ENCODE measurements at places on chromosomes 5 and 9.

GRCh38 chr5:38615981-38616451 is 59.6 kb upstream of the LIFR start:
- no peak for DNase-seq

DNA sequence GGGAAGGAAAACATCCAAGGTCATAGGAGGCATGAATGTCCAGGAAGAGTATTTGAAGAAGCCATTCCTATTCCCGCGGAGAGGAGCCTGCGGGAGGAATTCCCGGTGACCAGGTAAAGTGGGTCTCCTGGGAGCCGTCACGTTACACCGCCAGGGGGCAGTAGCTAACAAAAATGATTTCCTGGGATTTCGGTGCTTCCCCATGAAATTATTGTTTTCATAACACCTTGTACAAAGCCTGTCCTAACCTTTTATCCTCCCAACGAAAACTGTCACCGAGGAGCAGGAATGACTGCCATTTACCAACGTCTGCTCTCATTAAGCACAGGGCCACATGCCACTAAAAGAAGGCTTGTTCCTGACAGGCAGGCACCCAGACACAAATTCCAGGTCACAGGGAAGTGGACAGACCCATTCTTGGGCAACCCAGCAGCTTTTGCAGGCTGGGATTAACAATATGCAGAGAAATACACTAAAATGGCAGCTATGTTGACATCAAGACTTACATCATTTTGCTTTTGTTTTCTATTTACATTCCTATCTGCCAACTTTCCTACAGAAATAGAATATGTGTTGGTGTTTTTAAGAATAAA is 41.2 kb upstream of the CTSL start:
- peak; percentile 45 for DNase-seq

DNA sequence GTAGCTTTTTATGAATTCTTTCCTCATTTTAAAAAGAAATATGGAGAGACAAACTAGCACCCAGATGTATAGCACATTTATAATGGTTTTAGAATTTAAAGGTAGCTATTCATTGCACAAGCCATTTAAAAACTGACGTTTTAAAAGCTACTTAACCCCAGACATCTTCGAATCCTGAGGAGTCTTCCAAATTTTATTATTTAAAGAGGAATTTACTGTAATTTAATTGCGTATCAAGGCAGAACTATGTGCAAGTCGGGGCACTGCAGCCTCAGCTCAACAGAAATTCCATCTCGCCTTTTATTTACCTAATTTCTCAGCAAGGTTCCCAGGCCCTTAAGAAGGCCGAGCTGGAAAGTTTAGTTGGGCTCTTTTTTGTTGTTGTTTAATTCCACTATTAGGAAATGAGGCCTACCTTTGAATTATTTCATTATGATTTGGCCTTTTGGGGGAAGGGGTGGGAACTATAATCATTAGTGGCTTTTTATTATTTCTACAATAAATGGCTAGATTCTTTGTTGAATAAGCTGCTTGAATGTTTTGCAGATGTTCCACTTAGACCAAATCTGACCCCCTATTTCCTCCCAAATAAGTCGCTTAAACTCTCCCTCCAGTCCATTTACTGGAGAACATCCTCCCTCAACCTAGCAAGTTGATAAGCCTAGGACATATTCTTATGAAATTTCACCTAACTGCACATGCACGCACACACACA is 20.2 kb downstream of the NR2F1 start:
- DNase-seq = no peak

- no peak for DNase-seq
Observed at GRCh38 chr5:77957516-77957915, 181.4 kb upstream of the TBCA start.

DNA sequence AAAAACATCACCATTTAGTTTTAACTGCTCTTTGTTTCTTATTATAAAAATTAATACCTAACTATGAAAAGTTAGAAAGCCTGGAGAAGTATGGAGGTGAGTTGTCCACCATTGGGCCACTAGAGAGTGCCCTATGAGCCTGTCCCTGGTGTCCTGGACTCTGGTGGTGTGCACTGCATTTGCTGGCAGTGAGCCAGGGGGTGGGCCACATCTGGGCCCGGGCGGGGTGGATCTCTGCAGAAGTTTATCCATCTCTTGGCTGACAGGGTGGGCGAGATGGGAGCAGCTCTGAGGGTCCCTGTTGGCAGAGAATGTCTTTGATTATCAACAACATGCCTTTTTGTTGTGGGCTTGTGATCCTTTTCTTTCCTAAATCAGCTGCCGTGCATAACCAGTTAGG is 8.2 kb downstream of the TENT4A start:
- peak; percentile 52 for DNase-seq

DNA sequence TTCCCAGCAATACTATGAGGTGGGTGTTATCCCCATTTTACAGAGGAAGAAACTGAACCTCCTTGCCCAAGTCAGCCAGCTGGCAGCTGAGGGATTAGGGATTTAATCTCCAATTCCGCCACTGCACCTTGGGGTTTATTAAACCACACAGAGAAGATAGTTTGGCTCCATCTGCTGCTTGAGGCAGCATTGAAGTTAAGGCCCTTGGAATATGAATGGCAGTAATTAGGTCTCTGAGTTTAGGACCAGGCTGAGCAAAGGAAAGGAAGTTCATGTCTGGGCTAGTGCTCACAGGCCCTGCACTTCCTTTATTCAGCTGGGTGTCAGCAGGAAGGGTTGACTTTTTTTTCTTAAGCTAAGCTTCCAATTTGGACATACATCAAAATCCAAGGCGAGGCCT is 86.9 kb upstream of the GDNF start:
- DNase-seq = no peak

- no peak for DNase-seq
Observed at GRCh38 chr5:113058706-113059226, 82.2 kb downstream of the DCP2 start.

DNA sequence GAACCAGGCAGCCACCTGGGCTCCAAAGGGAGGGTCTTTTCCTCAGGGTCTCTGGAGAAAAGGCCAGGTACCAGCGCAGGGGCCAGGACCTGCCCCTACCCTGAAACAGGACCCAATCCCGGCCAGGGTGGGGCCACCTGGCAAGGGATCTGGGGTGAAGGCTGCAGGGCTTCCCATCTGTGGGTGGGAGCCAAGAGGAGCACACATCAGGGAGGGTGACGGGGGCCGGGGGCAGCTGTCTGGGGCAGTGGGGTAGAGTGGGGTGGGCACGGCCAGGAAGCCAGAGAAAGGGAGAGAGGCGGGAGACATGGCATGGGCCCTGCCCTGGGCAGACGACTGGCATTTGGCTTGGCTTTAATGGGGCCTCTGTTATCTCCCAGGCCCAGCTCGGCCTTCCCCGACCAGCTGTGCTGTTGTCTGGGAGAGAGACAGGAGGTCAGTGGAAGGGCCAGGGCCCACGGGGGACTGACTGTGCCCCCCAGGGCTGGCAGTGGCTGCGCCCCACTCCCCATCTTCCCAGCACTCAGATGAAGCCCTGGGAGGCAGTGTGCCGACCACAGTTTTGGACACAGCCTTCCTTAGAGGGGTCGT is 57.2 kb upstream of the RNF130 start:
- DNase-seq = no peak

DNA sequence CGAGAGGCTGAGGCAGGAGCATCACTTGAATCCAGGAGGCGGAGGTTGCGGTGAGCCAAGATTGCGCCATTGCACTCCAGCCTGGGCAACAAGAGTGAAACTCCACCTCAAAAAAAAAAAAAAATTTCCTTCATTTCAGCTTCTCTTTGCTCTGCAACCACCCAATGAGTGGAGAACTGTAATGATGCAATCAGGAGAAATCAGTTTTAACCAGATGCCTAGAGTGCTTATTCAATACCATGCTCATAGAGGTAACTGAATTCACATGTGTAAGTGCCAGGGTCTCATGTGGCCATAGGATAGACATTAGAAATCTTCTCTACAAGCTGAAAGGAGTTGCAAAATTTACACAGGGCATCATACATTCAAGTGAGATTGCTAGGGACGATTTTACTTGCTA is 70.6 kb downstream of the HMHB1 start:
- DNase-seq = no peak

DNA sequence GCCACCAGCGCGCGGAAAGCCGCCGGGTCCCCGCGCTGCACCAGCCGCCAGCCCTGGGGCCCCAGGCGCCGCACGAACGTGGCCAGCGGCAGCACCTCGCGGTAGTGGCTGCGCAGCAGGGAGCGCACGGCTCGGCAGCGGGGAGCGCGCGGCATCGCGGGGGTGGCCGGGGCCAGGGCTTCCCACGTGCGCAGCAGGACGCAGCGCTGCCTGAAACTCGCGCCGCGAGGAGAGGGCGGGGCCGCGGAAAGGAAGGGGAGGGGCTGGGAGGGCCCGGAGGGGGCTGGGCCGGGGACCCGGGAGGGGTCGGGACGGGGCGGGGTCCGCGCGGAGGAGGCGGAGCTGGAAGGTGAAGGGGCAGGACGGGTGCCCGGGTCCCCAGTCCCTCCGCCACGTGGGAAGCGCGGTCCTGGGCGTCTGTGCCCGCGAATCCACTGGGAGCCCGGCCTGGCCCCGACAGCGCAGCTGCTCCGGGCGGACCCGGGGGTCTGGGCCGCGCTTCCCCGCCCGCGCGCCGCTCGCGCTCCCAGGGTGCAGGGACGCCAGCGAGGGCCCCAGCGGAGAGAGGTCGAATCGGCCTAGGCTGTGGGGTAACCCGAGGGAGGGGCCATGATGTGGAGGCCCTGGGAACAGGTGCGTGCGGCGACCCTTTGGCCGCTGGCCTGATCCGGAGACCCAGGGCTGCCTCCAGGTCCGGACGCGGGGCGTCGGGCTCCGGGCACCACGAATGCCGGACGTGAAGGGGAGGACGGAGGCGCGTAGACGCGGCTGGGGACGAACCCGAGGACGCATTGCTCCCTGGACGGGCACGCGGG is at the start of gene TERT:
TERT (minus strand) TSS at position 234 of the 815 bp plus-strand sequence; CDS start at position 155, 79 bp downstream.
- peak; percentile 16 for DNase-seq

- DNase-seq = no peak
Observed at GRCh38 chr9:3200331-3200774, 325.4 kb downstream of the RFX3 start.

DNA sequence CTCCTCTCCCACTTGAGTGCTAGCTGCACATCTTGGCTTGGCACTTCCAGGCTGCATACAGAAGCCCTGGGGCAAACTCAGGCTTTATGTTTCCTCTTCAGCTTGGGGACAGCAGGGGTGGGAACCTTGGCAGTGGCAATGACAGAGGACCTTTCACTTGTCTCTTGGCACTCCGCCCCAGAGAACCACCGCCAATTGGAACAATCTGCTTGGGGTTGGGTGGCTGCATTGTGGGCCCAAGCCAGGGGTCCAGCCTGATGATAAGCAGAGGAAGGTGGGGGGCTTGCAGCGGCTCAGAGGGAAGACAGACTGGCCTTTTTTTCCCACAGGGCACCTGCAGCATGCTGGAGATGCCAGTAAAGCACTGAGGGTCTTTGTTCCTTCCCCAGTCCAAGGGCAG is 179.0 kb upstream of the NMUR2 start:
- DNase-seq = no peak

DNA sequence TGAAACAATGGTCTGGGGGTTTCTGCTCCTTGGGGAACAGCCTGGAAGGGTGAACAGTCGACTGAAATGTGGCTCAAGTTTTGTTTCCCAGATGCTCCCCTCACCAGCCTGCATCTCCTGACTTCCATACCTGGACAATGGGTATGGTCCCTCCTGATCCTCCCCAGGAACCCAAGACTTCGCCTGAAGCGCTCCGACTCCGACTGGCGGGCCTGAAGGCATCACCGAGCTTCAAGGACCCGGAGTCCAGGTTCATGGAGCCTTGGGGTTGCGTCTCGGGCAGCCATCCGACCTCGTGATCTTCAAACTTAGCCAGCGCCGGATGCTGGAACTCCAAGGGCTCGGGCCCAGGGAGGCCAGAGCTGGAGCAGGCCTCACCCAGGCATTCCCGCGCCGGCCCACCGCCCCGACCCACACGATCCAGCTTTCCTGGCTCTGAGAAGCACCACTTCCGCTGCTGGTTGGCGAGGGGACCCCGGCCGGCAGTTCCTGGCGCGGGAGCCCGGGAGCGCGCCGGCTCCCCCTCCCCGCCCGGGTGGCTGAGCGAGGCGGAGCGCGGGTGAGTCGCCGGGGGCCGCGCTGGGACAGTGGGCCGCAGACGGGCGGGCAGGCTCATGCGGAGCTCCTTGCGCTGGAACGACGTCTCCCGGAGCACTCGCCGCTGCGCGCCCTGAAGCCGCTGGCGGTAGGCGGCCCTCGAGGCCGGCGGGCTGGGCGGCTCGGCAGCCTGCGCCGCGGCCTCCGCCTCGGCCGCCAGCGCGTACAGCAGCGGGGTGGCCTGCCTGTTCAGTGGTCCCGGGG is 5.2 kb downstream of the SHROOM1 start:
- DNase-seq = no peak

DNA sequence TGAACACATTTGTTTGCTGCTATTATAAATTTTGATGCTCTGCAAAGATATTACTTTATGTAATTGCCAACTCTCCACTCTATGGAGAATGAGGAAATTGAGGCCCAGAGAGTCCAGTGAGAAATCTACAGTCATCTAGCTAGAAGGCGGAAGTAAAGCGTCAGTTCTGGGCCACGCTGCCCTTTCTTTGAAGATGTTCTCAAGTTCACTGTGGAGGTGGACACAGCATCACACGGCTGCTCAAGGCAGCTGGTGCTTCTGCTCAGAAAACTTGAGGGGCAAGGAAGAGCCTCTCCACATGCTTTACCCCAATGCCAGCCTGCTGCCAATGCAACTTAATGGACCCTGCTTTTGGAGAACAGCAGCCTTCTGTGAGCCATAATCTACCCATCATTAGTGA is 96.3 kb downstream of the TTLL11 start:
- DNase-seq = no peak

DNA sequence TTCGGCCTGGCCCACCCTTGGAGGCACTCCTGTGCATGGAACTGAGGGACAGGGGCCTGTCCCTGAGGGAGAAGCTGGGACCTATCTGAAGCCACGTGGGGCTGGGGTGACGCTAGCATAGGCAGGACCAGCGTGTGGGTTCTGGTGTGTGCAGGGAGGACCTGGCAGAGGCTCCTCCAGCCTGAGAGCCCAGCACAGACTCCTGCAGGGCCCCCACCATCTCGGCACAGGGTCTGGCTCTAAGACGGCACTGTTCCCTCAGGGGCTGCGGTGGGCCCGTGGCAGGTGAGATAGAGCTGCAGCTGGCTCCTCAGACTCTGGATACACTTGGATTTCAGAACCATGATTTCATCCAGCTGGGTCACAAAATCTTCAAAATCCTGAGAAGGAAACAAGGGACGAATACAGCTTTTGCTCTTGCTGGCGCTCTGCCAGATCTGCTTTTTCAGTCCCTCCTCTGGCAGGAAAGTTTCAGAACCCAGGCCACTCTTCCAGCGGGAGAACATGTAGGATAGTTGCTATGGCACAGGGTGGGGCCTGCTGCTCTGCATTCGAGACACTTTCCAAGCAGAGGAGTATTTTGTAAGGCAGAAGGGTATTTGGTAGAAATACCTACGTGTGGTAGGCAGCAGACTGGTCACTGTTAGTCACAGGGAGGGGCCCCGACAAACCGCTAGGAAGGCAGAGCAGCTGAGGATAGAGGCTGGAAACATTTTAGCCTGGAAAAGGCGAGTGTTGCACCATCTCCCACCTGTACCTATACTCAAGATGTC is 74.7 kb downstream of the KIF24 start:
- DNase-seq = no peak

DNA sequence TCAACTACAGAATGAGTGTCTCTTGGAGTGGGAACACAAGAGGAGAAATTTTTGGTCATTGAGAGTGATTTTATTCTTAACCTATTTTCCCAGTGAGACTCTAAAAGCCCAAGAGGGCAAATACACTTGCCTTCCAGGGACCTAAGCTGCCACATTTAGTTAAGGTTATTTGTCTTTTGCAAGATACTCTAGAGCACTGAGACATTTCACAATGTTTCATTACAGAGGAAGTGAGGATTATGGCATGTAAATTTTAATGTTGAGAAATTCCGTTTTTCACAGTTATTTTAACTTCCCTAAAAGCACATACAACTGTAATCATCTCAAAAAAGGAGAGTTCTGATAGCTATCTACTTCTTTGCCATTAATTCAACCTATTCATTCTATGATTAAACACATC is 38.7 kb upstream of the RAB3C start:
- DNase-seq = peak; percentile 9
